ENCODE measurements at places on chromosomes 5 and 9. TPM values are rescaled to one million over a fixed set of nuclear protein-coding genes. Genes with fewer than 3 reads are reported as not detected.

Gene SAXO1
- 0.39 TPM for total RNA-seq

GRCh38 chr5:96173366-96173765 is 211.7 kb upstream of the ELL2 start:
- DNase-seq: no peak
- no peaks in the 10 kb centered on the region for H3K4me1 ChIP-seq
- H3K36me3 ChIP-seq: no peaks in the 10 kb centered on the region
- no peak overlapping the region for H3K4me3 ChIP-seq

Gene PCDHB7
- 5.9 TPM for total RNA-seq

GRCh38 chr5:175861337-175862130 is 9.8 kb upstream of the CPLX2 start:
- H3K27ac ChIP-seq: no peak overlapping the region
- no peaks in the 10 kb centered on the region for H3K4me1 ChIP-seq
- DNase-seq: no peak
- H3K4me3 ChIP-seq: no peak overlapping the region

- no peaks in the 10 kb centered on the region for H3K4me1 ChIP-seq
- no peaks in the 10 kb centered on the region for H3K36me3 ChIP-seq
- no peaks in the 10 kb centered on the region for H3K27me3 ChIP-seq
- H3K27ac ChIP-seq: no peak overlapping the region
- DNase-seq: no peak
These were observed 2272.7 kb upstream of the WWC1 start for GRCh38 chr5:166018716-166019115.

DNA sequence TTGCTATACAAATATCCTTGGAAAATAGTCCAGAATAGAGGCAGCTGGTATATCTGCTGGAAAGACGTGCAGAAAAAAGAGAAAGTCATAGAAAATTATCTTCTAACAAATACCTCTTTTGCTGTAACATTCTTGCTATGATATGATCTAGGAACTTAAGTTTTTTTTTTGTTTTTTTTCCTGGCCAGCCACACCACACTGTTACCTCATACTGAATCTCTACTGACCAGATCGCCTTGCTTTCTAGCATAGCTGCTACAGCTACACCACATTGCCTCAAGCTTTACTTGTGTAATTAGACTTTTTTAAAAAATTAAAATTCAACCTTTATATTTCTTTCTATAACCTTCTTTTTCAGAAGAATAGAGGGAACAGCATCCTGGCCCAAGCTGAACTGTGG is 142.2 kb upstream of the PRLR start:
- no peaks in the 10 kb centered on the region for H3K27me3 ChIP-seq
- no peak overlapping the region for H3K27ac ChIP-seq
- DNase-seq: no peak
- no peaks in the 10 kb centered on the region for H3K4me1 ChIP-seq

GRCh38 chr9:123778232-123778902 is 151.6 kb downstream of the DENND1A start:
- no peaks in the 10 kb centered on the region for H3K4me1 ChIP-seq
- no peak for DNase-seq
- no peak overlapping the region for H3K4me3 ChIP-seq
- H3K27ac ChIP-seq: no peak overlapping the region
- no peaks in the 10 kb centered on the region for H3K27me3 ChIP-seq

Gene TAF11L10
- not detected for total RNA-seq

- peak overlapping the region; percentile 20 for H3K27ac ChIP-seq
- no peak for DNase-seq
- H3K36me3 ChIP-seq: peaks cover 2% of the 10 kb centered on the region
- H3K4me1 ChIP-seq: peaks cover 35% of the 10 kb centered on the region
- H3K4me3 ChIP-seq: no peak overlapping the region
These were observed 1.3 kb downstream of the RNF38 start for GRCh38 chr9:36398745-36399144.

DNA sequence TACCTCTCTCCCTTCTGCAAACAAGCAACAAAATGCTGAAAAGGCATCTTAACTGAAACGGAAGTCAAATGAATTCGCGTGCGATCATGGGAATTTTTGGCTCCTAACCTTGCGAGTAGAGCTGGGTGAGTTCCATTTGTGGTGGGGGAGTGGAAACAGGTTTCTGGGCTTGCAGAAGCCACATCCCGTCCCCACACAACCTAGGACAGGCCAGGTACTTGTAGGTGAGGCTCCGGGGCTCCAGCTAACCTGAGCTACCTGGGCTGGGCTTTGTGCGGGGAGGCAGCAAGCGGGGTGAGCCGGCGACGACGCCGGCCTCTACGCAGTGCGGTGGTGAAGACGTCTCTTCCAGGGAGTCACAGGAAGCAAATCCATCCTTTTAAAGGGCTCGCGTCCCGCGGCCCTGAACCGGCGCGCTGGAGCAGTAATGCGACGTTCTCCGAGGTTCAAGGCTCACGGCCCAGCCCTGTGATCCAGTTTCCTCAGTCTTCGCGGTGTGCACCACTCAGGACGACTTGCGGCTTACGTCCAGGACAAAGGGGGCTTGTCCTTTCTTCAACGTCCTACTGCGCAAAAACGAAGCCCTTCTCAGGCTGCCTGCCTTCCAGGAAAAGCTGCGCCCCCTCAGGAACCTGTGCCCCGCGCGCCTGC is 567 bp upstream of the SPIN1 start:
- peak overlapping the region; percentile 85 for H3K4me3 ChIP-seq
- H3K27ac ChIP-seq: peak overlapping the region; percentile 65
- H3K36me3 ChIP-seq: no peaks in the 10 kb centered on the region
- H3K4me1 ChIP-seq: no peaks in the 10 kb centered on the region
- DNase-seq: no peak
- H3K27me3 ChIP-seq: no peaks in the 10 kb centered on the region

Gene SLC34A1
- not detected for total RNA-seq

- H3K27ac ChIP-seq: no peak overlapping the region
- H3K4me1 ChIP-seq: peaks cover 10% of the 10 kb centered on the region
- no peaks in the 10 kb centered on the region for H3K36me3 ChIP-seq
- no peak overlapping the region for H3K4me3 ChIP-seq
- H3K27me3 ChIP-seq: no peaks in the 10 kb centered on the region
These were observed 28.9 kb downstream of the TCF7 start for GRCh38 chr5:134143431-134143830.

DNA sequence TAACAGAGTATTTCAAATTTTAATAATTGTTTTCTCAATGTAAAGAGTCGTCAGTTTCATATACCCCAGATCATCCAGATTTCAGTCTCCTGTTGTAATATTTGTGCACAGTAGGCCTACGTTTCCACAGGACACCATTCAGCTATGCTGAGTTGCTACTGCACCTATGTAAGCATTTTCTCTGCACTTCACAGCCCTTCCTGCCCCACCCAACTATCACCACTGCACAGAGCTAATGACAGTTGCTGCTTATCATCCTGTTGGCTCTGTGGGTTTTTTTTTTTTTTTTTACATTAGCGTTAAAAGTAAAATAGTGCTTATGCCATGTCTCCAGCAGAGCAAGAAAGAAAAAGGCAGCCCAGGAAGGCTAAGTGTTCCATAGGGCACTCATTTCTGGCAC is 5.9 kb upstream of the PRKACG start:
- H3K27ac ChIP-seq: no peak overlapping the region
- no peaks in the 10 kb centered on the region for H3K36me3 ChIP-seq
- DNase-seq: no peak
- H3K27me3 ChIP-seq: peaks cover 5% of the 10 kb centered on the region

Gene AQP7
- 14.1 TPM for total RNA-seq

DNA sequence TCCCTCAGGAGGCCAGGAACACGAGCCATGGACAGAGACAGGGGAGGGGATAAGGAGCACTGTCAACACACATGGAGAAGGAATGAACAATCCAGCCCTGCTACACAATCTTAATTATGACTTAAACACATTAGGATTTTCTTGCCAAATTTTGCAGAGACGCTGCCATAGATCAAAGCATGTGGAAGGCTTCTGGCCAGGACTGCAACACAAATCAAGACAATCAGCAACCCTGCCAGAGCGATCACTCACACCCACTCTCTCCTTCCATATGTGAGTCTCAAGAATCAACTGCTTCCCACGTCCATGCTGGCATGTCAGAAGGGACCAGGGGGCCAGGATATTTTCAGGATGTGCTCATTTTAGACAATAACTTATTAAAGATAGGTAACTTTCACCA is 85.6 kb downstream of the ROR2 start:
- H3K27ac ChIP-seq: no peak overlapping the region
- DNase-seq: no peak
- H3K4me1 ChIP-seq: no peaks in the 10 kb centered on the region
- H3K36me3 ChIP-seq: no peaks in the 10 kb centered on the region
- no peaks in the 10 kb centered on the region for H3K27me3 ChIP-seq

GRCh38 chr5:109215040-109215439 is 194.7 kb downstream of the PJA2 start:
- H3K36me3 ChIP-seq: no peaks in the 10 kb centered on the region
- no peak overlapping the region for H3K4me3 ChIP-seq
- no peaks in the 10 kb centered on the region for H3K4me1 ChIP-seq
- no peak for DNase-seq

GRCh38 chr9:69324549-69325401 is at the start of gene ENTREP1:
Gene ENTREP1 (plus strand): TSS chr9:69325215. CDS start chr9:69325310, 95 bp downstream.
- no peaks in the 10 kb centered on the region for H3K27me3 ChIP-seq
- H3K36me3 ChIP-seq: no peaks in the 10 kb centered on the region
- DNase-seq: no peak
- no peak within 1 kb of the TSS for H3K27ac ChIP-seq
- peaks cover 7% of the 10 kb centered on the region for H3K4me1 ChIP-seq

DNA sequence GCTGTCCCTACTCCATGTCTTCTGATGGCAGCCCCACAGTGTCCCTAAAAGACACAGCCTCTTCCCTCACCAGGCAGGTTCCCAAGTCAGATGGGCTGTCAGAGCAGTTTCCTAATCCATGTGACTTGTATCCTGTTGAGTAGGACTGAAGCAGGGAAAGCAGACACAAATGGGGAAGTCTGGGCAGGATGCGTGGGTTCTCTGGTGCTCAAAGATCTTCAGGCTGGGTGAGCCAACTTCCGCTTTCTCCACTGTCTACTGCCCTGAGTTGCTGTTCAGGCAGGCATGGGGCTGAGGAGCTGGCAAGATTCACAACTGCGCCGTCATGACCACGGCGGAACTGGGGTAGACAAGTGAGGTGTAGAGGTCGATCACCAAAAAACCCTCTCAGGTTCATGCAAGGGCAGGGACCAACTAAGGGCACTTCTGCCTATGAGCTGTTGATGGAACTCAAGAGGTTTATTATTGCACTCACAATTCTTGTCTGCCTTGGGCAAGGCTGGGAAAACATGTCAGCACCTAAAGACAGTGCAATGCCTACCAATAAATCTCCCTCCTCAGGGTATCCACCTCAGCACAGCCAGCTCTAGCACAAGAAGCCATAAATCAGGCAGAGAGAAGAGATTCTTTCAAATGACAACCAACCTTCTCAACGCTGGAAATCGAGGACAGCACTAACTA is 83.4 kb downstream of the RAPGEF1 start:
- H3K27ac ChIP-seq: peak overlapping the region; percentile 29
- H3K27me3 ChIP-seq: no peaks in the 10 kb centered on the region
- peaks cover 46% of the 10 kb centered on the region for H3K4me1 ChIP-seq
- H3K36me3 ChIP-seq: no peaks in the 10 kb centered on the region

GRCh38 chr9:21414220-21414940 is 5.5 kb downstream of the IFNA8 start:
- no peaks in the 10 kb centered on the region for H3K27me3 ChIP-seq
- DNase-seq: no peak
- H3K36me3 ChIP-seq: no peaks in the 10 kb centered on the region
- H3K27ac ChIP-seq: no peak overlapping the region

DNA sequence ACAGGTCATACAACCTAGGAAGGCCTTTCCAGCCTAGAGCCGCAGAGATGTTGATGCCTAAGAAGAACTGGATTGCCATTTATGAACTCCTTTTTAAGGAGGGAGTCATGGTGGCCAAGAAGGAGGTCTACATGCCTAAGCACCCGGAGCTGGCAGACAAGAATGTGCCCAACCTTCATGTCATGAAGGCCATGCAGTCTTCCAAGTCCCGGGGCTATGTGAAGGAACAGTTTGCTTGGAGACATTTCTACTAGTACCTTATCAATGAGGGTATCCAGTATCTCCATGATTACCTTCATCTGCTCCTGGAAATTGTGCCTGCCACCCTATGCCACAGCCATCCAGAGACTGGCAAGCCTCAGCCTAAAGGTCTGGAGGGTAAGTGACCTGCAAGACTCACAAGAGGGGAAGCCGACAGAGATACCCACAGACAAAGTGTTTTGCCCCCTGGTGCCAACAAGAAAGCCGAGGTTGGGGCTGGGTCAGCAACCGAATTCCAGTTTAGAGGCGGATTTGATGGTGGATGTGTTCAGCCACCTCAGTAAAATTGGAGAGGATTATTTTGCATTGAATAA is 11.2 kb upstream of the CDKN2AIPNL start:
- no peaks in the 10 kb centered on the region for H3K36me3 ChIP-seq
- H3K27ac ChIP-seq: no peak overlapping the region
- no peak overlapping the region for H3K4me3 ChIP-seq
- no peak for DNase-seq
- H3K27me3 ChIP-seq: no peaks in the 10 kb centered on the region

Gene MRPL50
- total RNA-seq: 7.6 TPM

DNA sequence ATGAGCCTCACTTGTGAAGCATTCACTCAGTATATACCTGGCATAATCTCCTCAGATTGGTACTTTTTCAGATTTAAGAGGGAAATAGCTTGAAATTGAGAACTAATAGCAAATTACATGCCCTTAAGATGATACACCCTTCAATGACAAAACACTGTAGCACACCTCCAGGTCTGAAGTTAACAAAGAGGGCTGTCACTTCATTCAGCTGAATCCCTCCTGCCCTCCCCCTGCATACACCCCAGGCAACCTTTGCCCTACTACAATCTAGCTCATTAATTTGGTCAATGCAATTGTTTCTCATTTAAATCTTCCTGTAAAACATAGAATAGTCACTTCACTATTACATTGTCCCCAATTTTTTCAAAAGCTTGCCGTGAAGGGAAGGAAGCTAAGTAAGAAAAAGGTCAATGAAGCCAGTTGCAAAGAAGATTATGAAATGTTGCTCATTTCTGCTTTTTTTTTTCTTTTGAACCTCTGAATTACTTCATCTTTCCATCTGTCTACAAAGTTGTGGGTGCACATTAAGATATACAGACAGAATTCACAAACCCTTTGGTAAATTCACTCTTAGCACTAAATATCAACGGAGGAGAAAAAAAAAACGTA is 294.8 kb upstream of the PTGER4 start:
- H3K27me3 ChIP-seq: no peaks in the 10 kb centered on the region
- no peak for DNase-seq
- no peaks in the 10 kb centered on the region for H3K36me3 ChIP-seq
- no peak overlapping the region for H3K27ac ChIP-seq
- no peaks in the 10 kb centered on the region for H3K4me1 ChIP-seq
